Memory B cell (primary cell): ENCODE measurements at places on chromosomes 13 and 19.
A peak's percentile ranks its signal among the peaks of the same experiment; 100 is the strongest.

GRCh38 chr13:37869756-37870488, at the start of gene TRPC4:
Gene TRPC4, minus strand, starts transcription at chr13:37869772. Its CDS starts 86,439 bp downstream, at chr13:37783333.
- no peaks in the 10 kb centered on the region for H3K36me3 ChIP-seq
- DNase-seq, result no peak

GRCh38 chr19:13803038-13803437, 7.8 kb downstream of the ZSWIM4 start:
- H3K4me1 ChIP-seq, result no peaks in the 10 kb centered on the region
- H3K27ac ChIP-seq, result no peak overlapping the region
- DNase-seq, result no peak
- no peak overlapping the region for H3K4me3 ChIP-seq
- peaks cover 14% of the 10 kb centered on the region for H3K36me3 ChIP-seq

GRCh38 chr13:87889254-87889653, 218.1 kb downstream of the SLITRK5 start:
- no peak overlapping the region for H3K27ac ChIP-seq
- DNase-seq, result no peak
- no peak overlapping the region for H3K4me3 ChIP-seq
- H3K27me3 ChIP-seq, result no peaks in the 10 kb centered on the region

DNA sequence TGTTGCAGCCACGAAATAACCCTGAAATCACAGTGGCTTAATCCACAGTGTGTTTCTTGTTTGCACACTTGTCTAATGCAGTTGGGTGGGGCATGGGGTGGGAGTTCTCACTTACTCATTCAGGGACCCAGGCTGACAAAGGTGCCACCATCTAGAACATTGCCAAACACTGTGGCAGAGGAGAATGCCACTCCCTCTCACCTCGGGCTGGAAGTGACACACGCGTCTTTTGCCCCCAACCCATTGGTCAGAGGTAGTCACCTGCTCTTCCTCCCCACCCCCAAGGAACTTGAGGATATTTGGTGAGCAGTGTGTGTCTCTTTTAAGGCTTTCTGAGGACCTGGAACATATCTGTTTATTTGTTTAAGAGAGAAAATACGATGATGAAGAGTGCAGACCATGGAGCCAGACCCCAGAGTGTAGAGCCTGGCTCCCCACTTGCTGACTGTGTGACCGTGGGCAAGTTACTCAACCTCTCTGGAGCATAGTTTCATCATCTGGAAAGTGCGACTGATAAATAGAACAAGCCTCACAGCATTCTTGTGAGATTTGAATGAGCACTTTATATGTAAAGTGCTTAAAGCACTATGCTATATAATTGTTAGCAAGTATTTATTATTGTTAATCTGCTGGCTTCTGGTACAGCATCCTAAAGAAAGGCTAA, 17.4 kb downstream of the GPR183 start:
- no peaks in the 10 kb centered on the region for H3K27me3 ChIP-seq
- peaks cover 61% of the 10 kb centered on the region for H3K4me1 ChIP-seq
- no peak for DNase-seq
- H3K36me3 ChIP-seq, result peaks cover 28% of the 10 kb centered on the region

DNA sequence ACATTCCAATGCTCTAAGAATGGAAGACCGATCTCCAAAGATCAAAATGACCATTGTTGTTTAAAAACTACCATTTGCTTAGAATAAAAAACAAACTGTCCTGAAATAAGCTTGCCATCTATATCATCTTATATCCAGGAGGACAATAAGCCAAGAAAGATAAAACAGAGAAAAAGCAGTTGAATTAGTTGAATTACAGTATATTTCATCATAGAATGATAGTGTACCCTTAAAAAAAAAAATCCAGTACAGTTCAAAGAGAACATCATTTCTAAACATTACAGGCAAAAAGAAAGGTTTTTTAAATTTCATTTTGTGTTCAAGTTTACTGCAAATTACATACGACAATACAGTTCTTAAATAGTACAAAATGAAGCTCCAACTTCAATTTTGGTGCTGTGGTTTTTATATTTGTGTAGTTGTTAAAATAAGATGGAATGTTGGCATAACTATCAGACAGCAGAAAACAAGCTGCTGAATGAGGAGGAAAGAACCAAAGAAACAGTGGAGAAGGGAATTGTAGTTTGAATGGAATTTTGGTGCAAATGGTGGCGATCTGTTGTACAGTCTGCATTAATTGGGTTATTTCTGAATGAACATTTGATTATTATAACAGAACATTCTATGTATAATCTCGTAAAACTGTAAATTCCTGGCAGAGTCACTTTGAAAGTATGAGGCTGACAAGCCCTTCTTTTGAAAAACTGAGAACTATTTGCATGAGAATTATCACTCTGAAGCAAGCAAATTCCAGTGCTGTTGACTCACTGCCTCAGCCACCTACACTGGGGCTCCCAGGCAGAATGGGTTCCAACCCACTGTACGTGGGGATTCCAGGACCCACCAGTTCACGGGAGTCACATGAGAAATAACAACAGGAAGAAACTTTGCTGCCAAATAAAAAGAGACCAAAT, 37.7 kb downstream of the LHFPL6 start:
- no peak overlapping the region for H3K4me3 ChIP-seq
- H3K4me1 ChIP-seq, result no peaks in the 10 kb centered on the region
- H3K27ac ChIP-seq, result no peak overlapping the region
- no peak for DNase-seq
- H3K36me3 ChIP-seq, result no peaks in the 10 kb centered on the region

- H3K27ac ChIP-seq, result no peak overlapping the region
- no peaks in the 10 kb centered on the region for H3K4me1 ChIP-seq
- DNase-seq, result no peak
- no peaks in the 10 kb centered on the region for H3K36me3 ChIP-seq
Measured at GRCh38 chr13:101157261-101157660, 259.0 kb downstream of the NALCN start.

- H3K36me3 ChIP-seq, result no peaks in the 10 kb centered on the region
- H3K27ac ChIP-seq, result no peak overlapping the region
- DNase-seq, result no peak
- H3K27me3 ChIP-seq, result peaks cover 33% of the 10 kb centered on the region
- H3K4me3 ChIP-seq, result no peak overlapping the region
- peaks cover 7% of the 10 kb centered on the region for H3K4me1 ChIP-seq
Measured at GRCh38 chr13:20171364-20171763, 10.5 kb upstream of the GJA3 start.

DNA sequence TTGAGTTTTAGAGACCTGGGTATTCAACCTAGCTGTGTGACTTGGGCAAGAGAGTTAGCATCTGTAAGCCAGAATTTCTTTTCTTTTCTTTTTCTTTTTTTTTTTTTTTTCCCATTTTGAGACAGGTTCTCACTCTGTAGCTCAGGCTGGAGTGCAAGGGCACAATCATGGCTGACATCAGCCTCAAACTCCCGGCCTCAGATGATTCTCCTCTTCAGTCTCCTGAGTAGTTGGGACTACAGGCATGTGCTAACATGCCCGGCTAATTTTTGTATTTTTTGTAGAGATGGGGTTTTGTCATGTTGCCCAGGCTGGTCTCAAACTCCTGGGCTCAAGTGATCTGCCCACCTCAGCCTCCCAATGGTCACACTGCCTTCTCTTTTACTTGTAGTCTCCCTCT, 33.0 kb downstream of the ZMYM2 start:
- peak overlapping the region; percentile 43 for H3K27ac ChIP-seq
- H3K4me1 ChIP-seq, result peaks cover 24% of the 10 kb centered on the region
- no peaks in the 10 kb centered on the region for H3K27me3 ChIP-seq
- no peak overlapping the region for H3K4me3 ChIP-seq
